GM23338 (cell line): ENCODE measurements at places on chromosomes 5 and 9.

- DNase-seq = no peak
Observed at GRCh38 chr5:61612431-61612830, 280.4 kb downstream of the ZSWIM6 start.

- DNase-seq = no peak
Observed at GRCh38 chr5:95883185-95884016, 60.9 kb upstream of the GLRX start.

GRCh38 chr9:118533850-118534249, 829.6 kb downstream of the TLR4 start:
- DNase-seq = no peak

GRCh38 chr5:98906756-98907355, 22.0 kb downstream of the CHD1 start:
- DNase-seq = no peak

- no peak for DNase-seq
Observed at GRCh38 chr5:137669811-137670210, 66.1 kb downstream of the KLHL3 start.

GRCh38 chr9:105046907-105047741, 119.2 kb upstream of the ABCA1 start:
- DNase-seq = no peak

DNA sequence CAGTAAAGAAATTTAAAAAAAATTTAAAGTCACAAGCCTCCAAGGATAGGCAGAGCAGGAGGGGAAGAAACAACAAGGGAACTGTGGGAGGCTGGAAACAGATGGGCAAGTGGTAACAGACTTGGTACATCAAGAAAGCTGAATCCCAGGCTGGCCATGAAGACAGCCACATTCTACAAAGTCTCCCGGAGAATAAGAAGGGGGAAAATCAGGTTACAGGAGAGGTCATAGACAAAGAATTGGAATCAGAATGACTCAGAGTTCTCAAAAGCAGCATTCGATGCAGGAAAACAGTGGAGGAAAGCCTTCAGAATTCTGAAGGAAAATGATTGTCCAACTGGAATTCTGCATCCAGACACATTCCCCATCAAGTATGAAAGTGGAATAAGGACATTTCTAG, 129.7 kb downstream of the ADAMTS2 start:
- no peak for DNase-seq

DNA sequence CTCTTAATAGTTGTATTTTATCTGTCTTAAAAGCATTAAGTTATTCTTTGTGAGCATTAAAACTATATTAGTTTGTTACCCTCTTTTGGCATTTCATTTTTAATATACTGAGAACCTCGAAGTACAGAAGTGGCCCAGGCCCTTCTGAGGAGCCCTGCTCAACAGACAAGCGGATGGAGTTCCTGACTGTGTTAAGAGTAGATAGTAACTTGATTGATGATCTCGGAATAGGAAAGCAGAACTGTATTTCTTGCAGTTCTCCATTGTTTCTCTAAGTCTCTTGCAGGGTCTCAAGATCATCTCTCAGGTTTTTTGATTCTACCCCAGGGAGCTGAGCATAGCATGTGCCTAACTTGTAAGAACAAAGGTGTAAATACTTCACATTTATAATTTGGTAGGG, 139.6 kb downstream of the SMARCA2 start:
- no peak for DNase-seq
